ENCODE measurements at places on chromosomes 13 and 19. TPM values are rescaled to one million over a fixed set of nuclear protein-coding genes. Genes with fewer than 3 reads are reported as not detected.

DNA sequence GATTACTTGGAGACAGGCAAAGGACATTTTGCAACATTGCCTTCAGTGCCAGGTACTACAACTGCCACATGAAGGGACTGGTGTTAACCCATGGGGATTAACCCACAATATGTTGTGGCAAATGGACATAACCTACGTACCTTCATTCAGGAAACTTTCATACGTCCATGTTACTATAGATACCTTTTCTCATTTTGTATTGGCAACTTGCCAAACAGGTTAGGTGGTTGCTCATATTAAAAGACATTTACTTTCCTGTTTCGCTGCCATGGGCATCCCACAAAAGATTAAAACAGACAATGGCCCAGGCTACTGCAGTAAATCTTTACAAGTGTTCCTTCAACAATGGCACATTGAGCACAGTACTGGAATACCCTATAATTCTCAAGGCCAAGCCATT is 925.3 kb downstream of the SLITRK6 start:
- H3K27ac ChIP-seq = no peak overlapping the region
- H3K27me3 ChIP-seq = no peaks in the 10 kb centered on the region
- H3K4me1 ChIP-seq = no peaks in the 10 kb centered on the region

GRCh38 chr13:29562786-29563438 is 32.6 kb downstream of the SLC7A1 start:
- no peak for DNase-seq
- H3K27me3 ChIP-seq = no peaks in the 10 kb centered on the region
- H3K27ac ChIP-seq = no peak overlapping the region
- no peaks in the 10 kb centered on the region for H3K36me3 ChIP-seq
- H3K4me1 ChIP-seq = no peaks in the 10 kb centered on the region
- H3K4me3 ChIP-seq = no peak overlapping the region

DNA sequence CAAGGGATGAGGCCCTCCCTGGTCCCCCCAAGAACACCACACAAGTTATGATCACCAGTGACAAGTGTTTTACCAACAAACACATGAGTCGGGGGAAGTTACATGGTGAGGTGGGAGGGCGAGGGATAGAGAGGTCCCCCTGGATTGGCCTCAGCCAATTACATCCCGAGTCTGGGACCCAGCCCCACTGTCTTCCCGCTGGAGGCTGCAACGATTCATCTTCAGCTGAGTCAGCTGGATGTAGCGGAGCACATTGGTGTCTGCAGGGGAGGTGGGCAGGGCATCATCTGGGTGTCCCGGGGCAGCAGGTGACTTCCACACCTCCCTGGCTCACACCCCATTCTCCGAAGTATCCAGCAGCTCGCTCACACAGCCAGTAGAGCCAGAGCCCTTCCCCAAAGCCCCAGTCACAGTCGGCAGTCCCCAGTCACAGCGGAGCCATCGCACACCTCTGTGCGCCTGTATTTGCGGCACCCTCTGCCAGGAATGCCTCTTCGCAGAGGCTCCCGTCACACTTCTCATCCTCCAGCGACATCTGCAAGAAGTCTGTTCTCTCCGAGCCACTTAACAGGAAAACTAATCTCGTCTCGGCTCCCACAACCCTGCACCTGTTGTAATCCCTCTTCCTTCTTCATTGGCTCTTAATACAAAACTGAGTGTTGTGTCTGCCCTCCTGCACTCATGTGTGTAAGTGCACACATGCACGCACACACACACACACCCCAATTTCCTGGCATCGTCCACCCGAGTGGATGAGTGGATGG is 2.0 kb downstream of the TTC9B start:
- H3K27me3 ChIP-seq = peaks cover 15% of the 10 kb centered on the region
- no peaks in the 10 kb centered on the region for H3K36me3 ChIP-seq
- H3K4me1 ChIP-seq = no peaks in the 10 kb centered on the region
- no peak overlapping the region for H3K27ac ChIP-seq
- DNase-seq = no peak
- H3K4me3 ChIP-seq = no peak overlapping the region

DNA sequence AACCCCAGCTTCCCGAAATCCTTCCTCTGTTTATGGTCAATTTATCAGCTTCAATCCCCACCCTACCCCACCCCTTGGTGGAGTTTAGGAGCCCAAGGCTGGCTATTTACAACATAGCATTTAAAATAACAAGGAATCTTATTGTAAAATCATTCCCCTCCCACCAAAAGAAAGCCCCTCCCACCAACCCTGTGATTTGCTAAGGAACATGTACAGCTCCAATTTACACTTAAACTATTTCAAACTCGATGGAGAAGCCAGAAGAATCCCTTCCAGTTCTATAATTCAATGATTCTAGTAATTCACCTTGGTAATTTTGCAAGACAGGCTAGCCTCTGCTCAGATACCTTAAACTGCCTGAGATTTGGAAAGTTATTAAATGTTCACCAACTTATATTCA is 3.0 kb downstream of the LATS2 start:
- DNase-seq = peak; percentile 62
- no peak overlapping the region for H3K27ac ChIP-seq
- no peaks in the 10 kb centered on the region for H3K27me3 ChIP-seq
- H3K4me1 ChIP-seq = peaks cover 6% of the 10 kb centered on the region
- H3K4me3 ChIP-seq = no peak overlapping the region
- H3K36me3 ChIP-seq = no peaks in the 10 kb centered on the region

DNA sequence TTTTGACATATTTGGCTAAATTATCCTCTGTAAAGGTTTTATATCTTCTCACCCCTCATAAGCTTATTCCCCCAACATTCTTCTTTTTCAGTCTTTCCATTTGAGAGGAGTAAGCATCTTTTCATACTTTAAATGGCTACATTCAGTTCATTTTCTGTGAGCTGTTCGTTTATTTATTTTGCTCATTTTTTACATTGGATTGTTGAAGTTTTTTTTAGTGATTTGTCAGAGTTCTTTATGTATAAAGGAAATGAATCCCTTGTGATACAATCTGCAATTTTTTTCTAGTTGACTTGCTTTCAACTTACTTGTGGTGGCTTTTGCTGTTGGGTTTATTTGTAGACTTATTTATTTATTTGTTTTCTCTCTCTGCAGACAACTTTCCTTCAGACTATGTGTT is 250.3 kb downstream of the DLEU7 start:
- no peak for DNase-seq
- H3K4me3 ChIP-seq = no peak overlapping the region
- H3K4me1 ChIP-seq = no peaks in the 10 kb centered on the region
- H3K27ac ChIP-seq = no peak overlapping the region
- no peaks in the 10 kb centered on the region for H3K27me3 ChIP-seq
- no peaks in the 10 kb centered on the region for H3K36me3 ChIP-seq

DNA sequence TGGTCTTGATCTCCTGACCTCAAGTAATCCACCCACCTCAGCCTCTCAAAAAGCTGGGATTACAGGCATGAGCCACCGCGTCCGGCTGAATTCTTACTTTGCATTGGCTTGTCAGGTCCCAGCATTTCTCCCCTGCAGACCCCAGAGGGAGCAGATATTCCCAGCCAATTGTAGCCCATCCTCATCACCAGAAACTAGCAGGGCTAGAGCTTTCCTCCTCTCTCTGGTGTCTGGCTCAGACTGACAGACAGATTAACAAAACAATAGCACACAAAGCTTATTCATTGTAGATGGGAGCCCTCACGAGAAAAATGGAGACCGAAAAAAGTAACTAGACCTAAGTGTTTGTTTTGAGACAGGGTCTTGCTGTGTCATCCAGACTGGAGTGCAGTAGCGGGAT is 7.5 kb upstream of the MPV17L2 start:
- H3K36me3 ChIP-seq = no peaks in the 10 kb centered on the region
- H3K4me1 ChIP-seq = no peaks in the 10 kb centered on the region
- H3K4me3 ChIP-seq = no peak overlapping the region
- no peaks in the 10 kb centered on the region for H3K27me3 ChIP-seq
- DNase-seq = no peak

GRCh38 chr19:38264486-38265212 is at the start of gene SPINT2:
Gene SPINT2, plus strand, starts transcription at chr19:38264573. Its CDS starts 320 bp downstream, at chr19:38264893.
- DNase-seq = peak; percentile 94
- H3K36me3 ChIP-seq = no peaks in the 10 kb centered on the region
- H3K4me3 ChIP-seq = peak within 1 kb of the TSS; percentile 73
- H3K4me1 ChIP-seq = peaks cover 38% of the 10 kb centered on the region
- H3K27me3 ChIP-seq = no peaks in the 10 kb centered on the region

DNA sequence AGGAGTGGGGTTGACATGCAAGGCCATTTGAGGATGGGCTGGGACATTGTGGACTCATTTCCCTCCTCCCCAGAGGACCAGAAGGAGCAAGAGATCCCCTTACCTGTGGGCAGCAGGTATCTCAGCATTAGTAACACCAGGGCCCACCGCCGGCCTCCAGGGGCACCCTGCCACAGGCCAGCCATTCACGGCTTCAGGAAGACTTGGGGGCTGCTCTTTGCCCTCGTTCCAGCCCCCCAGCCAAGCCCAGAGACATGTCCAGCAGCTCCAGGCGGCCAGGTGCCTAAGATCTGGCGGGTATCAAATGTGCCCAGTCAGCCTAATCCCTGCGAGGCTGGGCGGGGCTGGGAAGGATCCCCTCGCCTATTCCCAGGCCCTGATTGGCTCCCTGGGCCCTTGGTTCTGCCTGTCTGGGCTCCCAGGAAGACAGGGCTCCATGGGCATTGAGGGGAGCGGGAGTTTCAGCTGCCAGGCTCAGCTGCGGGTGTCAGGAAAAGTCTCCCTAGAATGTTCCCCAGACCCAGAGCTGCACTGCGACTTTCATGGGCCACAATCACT is 21.3 kb upstream of the OR1M1 start:
- H3K4me3 ChIP-seq = no peak overlapping the region
- DNase-seq = no peak
- H3K27ac ChIP-seq = no peak overlapping the region
- H3K27me3 ChIP-seq = no peaks in the 10 kb centered on the region
- no peaks in the 10 kb centered on the region for H3K36me3 ChIP-seq
- no peaks in the 10 kb centered on the region for H3K4me1 ChIP-seq

GRCh38 chr13:37769078-37769477 is 100.5 kb downstream of the TRPC4 start:
- no peaks in the 10 kb centered on the region for H3K4me1 ChIP-seq
- H3K27ac ChIP-seq = no peak overlapping the region
- no peaks in the 10 kb centered on the region for H3K27me3 ChIP-seq
- no peaks in the 10 kb centered on the region for H3K36me3 ChIP-seq
- DNase-seq = no peak
- no peak overlapping the region for H3K4me3 ChIP-seq

- H3K27ac ChIP-seq = no peak overlapping the region
- H3K27me3 ChIP-seq = no peaks in the 10 kb centered on the region
- no peaks in the 10 kb centered on the region for H3K36me3 ChIP-seq
Measured at GRCh38 chr13:83935566-83935965, 53.3 kb upstream of the SLITRK1 start.

- H3K27ac ChIP-seq = no peak overlapping the region
- no peak overlapping the region for H3K4me3 ChIP-seq
- H3K36me3 ChIP-seq = no peaks in the 10 kb centered on the region
- peak; percentile 84 for DNase-seq
Measured at GRCh38 chr19:9586764-9587163, 2.5 kb upstream of the ZNF121 start.

GRCh38 chr13:62176051-62176450 is 760.4 kb upstream of the PCDH20 start:
- no peak overlapping the region for H3K27ac ChIP-seq
- H3K4me3 ChIP-seq = no peak overlapping the region
- DNase-seq = no peak
- H3K27me3 ChIP-seq = no peaks in the 10 kb centered on the region
- no peaks in the 10 kb centered on the region for H3K36me3 ChIP-seq

DNA sequence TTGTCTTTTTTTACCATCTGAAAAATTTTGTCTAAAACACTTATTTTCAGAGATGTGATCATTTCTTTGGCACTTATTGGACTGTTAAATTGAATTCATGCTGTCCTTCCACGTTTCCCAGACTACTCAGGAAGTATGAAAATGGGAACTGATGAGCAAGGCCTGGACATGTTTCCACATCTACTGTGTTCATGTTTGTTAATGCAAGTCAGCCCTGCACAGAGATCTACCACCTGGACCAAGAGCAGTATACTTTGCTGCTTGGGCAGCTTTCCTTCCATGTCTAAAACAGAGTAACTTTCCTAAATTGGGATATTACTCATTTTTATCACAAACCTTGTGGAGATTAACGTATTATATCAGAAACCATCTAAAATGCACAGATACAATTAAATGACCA is 687.4 kb downstream of the DIAPH3 start:
- no peaks in the 10 kb centered on the region for H3K4me1 ChIP-seq
- no peaks in the 10 kb centered on the region for H3K36me3 ChIP-seq
- no peak overlapping the region for H3K27ac ChIP-seq

DNA sequence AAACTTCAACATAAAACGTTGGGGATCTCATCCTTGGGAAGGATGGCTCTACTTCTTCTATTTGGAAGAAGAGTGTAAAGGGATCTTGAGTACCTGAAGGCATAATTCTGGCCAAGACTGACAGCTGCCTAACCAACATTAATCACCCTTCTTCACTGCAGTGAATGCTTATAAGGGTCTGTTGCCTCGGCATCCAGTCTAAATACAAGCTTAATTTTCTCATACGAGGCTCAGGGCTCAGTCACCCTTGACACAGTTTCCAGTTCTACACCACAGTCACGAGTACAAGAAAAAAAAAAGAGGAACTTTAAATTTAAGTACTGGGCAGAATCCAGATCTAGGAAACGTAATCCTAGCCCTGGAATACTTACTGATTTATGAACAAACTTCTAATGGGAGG is 9.0 kb downstream of the FPR3 start:
- DNase-seq = no peak
- no peaks in the 10 kb centered on the region for H3K4me1 ChIP-seq
- H3K4me3 ChIP-seq = no peak overlapping the region
- no peaks in the 10 kb centered on the region for H3K36me3 ChIP-seq
- H3K27me3 ChIP-seq = no peaks in the 10 kb centered on the region

DNA sequence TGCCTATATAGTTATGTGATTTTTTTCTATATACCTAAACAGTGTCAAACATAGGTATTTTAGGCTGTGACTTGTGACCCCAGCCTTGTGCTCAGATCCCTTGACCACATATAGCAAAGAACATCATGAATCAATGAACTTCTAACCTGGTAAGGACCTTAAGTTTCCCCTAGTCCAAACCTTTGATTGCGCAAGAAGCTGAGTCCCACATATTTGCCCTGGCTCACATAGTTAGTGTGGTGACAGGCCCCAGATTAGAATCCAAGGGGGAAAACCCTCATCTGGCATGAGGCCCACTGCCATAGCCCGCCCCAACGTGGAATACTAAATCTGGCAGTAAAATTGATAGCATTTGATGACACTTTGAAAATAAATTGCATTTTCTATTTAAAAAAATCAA is 171.8 kb downstream of the MZT1 start:
- H3K27ac ChIP-seq = no peak overlapping the region
- no peak for DNase-seq
- no peaks in the 10 kb centered on the region for H3K4me1 ChIP-seq
- H3K4me3 ChIP-seq = no peak overlapping the region

DNA sequence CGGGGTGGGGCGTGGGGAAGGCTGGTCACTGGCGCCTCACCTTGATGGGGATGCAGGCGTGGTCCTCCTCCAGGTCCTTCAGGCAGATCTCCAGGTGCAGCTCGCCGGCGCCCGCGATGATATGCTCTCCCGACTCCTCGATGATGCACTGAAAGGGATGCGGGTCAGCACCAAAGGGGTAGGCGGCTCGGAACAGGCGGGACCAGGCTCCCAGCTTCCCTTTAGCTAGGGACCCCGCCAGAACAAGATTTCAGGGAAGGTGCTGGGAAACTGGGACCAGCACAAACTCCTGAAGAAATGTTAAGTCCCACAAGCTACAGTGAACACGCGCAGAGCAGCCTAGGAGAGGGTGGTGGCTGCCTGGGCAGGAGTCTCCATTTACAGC is 6.0 kb downstream of the EEF2 start:
- no peaks in the 10 kb centered on the region for H3K27me3 ChIP-seq
- no peak for DNase-seq
- no peak overlapping the region for H3K27ac ChIP-seq
- peaks cover 86% of the 10 kb centered on the region for H3K36me3 ChIP-seq
- H3K4me3 ChIP-seq = no peak overlapping the region
- peaks cover 18% of the 10 kb centered on the region for H3K4me1 ChIP-seq

- no peak overlapping the region for H3K27ac ChIP-seq
- H3K36me3 ChIP-seq = no peaks in the 10 kb centered on the region
Measured at GRCh38 chr13:91894316-91894715, 495.9 kb downstream of the GPC5 start.

Gene TYROBP
- 77.6 TPM for total RNA-seq

Gene ZNF724
- total RNA-seq = 3.1 TPM
